ENCODE measurements at places on chromosomes 2 and 18.

DNA sequence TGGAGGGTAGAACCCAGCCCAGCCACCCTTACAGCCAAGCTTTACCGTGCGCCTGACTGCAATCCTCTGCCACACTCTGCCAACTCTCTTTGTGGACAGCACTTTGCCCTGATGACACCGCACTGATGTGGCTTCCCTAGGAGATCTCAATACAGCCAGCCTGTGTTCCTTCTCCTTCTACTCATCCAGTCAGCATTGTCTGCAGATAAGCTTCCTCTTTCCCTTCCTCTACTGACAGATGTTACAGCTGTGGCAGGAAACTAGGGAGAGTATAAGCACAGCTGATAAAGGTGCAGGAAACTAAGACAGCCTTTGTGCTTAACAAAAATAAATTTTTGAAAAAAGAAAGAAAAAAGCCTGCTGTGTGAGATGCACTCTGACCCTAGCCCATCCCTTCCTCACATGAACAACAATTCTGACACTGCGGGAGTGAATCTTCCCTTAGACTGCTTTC lies 25.0 kb downstream of the CEP68 start:
- DNase-seq = no peak

GRCh38 chr2:43345391-43345813 lies 119.0 kb upstream of the ZFP36L2 start:
- no peak for DNase-seq

DNA sequence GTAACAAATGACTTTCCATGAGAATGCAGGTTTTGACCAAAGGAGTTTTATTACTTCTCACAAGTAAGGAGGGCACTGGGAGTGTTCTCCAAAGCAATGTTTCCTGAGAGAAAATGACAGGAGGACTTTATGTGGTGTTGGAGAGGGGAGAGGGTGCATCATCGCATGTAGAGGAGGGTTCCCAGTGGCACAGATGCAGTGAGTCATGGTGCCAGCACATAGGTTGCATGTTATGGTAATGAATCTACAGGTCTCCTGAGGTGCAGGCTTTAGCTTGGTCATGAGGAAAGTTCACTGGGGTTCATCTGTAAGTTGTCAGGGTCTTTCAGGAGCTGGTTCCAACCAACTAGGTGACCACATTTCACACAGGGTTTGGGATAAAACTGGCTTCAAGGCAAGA lies 30.4 kb downstream of the NAT8 start:
- no peak for DNase-seq

DNA sequence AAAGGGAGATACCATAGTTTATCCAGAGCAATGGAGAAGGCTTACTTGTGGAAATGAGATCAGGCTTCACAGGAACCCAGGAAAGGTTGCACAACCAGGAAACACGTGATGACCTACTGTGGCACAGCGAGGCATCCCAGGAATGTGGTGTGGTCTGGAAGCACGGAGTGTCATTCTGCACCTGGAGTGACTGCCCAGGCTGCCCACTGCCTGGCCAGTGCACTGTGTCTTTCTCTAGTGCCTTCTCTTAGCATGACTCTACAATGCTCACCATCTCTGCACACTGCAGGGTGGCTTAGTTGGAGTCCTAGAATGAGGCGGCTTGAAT lies 48.9 kb downstream of the CHST9 start:
- DNase-seq = no peak

GRCh38 chr2:45741161-45741850 lies 89.8 kb downstream of the PRKCE start:
- no peak for DNase-seq

DNA sequence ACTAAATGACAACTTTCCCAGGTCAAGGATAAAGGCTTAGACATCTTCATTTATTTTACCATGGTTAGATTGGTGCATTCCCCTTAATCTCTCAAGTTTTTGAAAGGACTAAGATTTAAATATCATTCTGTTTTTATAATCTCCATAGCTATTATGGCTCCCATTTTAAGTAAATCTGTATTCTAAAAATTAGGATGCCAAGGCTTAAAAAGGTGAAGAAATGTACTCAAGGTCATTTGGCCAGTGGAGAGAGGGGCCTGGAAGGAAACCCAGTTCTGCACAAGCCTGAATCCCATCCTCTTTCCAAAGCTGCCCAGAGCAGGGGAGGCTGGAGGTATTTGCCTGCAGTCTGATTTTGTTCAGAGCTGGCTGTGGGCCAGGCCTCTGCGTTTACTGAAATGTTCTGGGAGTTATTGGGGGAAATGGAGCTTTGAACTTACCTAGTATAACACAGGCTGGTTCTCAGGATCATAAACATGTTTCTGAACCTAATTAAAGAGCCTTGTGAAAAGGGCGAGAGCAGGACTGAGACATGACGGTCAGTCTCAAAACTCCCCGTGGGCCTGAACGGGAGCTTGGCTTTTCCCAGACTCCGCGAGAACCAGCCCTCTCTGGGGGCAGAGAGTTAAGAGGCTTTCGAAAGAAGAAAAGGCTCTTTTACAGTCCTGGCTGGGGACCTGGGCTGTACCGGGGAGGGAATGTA lies 85.6 kb downstream of the DDX1 start:
- DNase-seq = no peak

DNA sequence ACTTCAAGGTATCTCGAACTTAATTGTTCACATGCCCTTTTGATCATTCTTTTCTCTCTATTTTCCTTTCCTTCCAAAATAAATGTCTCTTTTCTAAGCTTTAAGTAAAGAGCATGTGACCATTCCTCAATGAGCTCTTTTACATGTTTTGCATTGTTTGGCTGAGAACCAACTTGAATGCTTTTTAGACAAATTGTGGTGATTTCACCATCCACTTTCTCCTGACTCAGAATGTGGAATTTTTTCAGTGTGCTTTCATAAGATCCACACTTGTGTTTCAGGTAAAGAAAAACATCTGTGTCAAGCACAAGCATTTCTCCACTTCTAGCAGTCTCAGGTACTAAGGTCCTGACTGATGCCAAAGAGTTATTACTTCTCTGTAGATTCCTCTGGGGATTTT lies 10.7 kb downstream of the RBM43 start:
- peak; percentile 19 for DNase-seq

- DNase-seq = peak; percentile 47
These were observed 85.4 kb upstream of the ZCCHC2 start for GRCh38 chr18:62437235-62438017.

GRCh38 chr2:233935426-233935825 lies 18.3 kb downstream of the TRPM8 start:
- DNase-seq = no peak

- no peak for DNase-seq
These were observed 804.4 kb downstream of the SATB2 start for GRCh38 chr2:198653311-198653710.

- DNase-seq = no peak
These were observed 129.9 kb downstream of the SPTBN1 start for GRCh38 chr2:54586062-54586461.

DNA sequence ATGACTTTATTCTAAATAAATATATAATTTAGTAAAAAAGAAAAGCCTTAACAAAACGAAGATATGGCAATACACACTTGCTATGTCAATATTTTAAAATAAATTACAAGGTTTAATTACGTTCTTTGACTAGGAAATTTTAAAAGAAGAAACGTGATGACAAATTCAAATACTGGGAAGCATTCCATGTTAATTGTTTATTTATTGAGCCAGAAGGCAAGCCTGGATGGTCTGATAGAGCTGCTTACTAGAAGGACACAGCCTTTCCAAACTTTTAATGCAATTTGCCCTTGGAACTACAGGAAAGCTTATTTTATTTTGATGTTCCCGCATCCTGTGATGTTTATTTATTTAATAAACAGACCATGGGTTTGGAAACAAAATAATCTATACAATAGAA lies 33.4 kb upstream of the DSEL start:
- no peak for DNase-seq

DNA sequence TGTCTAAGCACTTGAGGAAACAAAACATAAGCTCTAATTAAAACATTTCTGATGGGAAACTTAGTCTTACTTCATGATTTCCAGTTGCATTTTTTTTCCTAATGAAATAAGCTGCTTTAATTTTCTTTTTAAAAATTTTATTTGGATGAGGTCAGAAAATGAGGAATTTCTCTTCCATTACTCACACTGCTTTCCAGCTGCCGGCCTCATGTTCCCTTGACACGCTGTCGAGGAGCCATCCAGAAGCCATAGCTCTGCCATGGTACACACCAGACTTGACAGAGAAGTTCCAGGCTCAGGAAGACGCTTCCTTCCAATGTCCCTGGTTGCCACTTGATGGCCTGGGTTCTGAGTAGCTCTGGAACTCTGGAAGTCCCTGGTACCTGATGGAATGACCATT lies 12.1 kb upstream of the MAPRE2 start:
- no peak for DNase-seq

- no peak for DNase-seq
These were observed 159.3 kb downstream of the FAM124B start for GRCh38 chr2:224242561-224242960.

DNA sequence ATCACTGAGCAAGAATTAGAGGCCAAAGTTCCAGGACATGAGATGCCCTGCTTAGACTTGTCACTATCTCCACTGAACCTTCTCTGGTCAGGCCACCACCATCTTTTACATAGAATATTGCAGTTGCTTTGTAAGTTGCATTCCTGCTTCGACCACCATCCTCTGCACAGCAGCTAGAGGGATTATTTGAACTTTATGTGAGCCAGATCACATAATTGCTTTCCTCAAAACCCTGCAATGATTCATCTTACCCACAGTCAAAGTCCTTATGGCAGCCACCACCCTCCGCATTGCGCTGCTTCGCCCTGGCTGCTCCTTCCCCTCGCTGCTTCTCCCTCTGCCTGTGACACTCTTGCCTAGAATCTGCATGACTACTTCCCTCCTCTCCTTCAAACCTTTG lies 111.3 kb downstream of the EML6 start:
- DNase-seq = no peak

- DNase-seq = no peak
These were observed 137.2 kb downstream of the LOXHD1 start for GRCh38 chr18:46519870-46520269.

DNA sequence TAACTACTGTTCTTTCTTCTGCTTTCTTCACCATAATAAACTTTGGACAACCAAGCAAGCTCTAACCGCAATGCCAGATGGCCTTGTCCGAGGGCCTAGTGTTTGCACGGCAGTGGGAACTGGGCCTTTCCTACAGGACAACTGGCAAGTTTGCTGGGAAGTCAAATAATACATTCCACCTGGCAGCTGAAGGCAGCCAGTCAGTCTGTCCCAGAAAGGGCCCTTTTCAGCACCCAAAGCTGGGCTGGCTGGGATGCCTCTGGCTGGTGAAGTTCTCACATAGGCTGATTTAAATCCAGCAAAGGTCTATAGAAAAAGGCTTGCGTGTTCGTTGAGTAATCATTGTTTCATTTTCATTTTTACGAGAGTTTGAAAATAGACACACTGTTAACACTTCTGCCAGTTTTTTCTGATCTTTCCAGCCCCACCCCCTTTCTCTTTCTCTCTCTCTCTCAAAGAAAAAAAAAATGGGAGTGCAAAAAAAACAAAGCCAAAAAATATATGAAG lies 110.0 kb upstream of the EPAS1 start:
- peak; percentile 71 for DNase-seq

GRCh38 chr18:45571714-45572113 lies 43.6 kb upstream of the SLC14A2 start:
- no peak for DNase-seq

DNA sequence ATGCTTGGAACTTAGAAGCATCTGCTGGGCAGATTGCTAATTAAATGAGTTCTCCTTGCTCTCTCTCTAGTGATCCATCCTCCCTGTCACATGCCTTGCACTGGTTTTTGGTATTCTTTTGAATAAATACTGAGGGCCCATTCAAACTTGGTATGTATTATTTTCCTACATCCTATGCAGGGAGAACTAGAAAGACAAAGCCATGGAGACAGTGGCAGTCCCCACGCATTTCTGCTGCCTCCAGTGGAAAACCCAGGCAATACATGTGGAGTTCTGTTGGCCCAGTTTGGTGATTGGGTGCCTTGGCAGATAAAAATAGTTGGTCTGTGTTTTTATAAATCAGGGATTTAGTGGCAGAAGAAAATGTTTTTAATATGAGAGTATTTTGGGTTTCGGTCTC lies 68.7 kb downstream of the DIS3L2 start:
- no peak for DNase-seq

GRCh38 chr2:74026687-74027241 lies 42.1 kb downstream of the TET3 start:
- DNase-seq = no peak

GRCh38 chr2:205858881-205859441 lies 176.7 kb downstream of the NRP2 start:
- peak; percentile 19 for DNase-seq

DNA sequence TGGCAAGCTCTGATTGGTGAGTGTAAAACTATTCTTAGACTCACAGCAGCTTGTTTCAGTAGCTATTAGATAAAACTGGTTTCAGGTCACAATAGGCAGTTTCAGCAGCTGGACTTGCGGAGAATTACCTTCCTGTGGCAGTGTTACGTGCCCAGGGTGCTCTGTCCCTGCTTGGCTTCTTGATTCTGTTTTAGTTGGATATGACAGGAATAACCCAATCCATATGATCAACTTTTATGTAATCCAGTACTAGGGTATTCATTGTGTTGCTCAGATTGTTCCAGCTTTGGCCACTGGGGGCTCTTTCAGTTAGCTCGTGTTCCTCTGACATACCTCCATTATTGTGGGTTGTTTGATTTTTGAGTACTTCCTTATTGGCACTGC lies 43.1 kb downstream of the INPP4A start:
- DNase-seq = no peak
